NCI-H2081 treated with DMSO at 0.1 percent for 48 hours (cell line): ENCODE measurements at places on chromosomes 2 and 18.

GRCh38 chr2:195279840-195280427, 377.1 kb upstream of the SLC39A10 start:
- DNase-seq: peak; percentile 98

DNA sequence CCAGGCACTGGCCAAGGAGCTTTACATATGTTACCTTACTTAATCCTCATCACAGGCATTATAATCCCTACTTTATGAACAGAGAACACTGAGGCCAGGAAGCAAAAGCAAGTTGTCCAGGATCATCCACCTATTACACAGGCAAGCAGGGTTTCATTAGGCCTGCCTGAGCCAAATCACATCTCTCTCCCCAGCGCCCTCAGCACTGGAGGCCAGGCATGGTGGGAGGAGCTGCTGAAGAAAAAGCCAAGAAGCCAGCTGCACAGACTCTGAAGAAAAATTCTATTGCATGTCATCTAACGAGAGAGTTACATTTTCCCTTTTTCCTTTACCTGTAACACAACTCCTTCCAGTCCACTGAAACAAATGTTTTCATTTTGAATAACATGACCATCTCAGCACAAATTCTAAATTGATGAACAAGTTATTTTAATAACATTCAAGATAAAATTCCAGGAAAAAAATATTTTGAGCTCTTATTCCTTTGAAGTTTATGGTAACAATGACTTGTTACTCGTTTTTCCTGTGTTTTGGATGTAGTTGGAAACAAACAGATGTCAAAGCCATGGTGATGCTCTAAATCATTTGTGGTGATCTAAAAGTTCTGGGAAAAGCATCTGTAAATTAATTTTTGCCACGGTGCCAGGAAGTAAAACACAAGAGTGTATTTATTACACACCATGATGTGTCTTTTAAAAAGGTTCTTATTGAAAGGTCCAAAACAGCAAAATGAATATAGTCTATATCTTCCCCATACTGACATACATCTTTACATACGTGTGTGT, 139.0 kb upstream of the ITGB6 start:
- no peak for DNase-seq

- DNase-seq: no peak
These were observed 137.8 kb upstream of the RND3 start for GRCh38 chr2:150625303-150625702.

DNA sequence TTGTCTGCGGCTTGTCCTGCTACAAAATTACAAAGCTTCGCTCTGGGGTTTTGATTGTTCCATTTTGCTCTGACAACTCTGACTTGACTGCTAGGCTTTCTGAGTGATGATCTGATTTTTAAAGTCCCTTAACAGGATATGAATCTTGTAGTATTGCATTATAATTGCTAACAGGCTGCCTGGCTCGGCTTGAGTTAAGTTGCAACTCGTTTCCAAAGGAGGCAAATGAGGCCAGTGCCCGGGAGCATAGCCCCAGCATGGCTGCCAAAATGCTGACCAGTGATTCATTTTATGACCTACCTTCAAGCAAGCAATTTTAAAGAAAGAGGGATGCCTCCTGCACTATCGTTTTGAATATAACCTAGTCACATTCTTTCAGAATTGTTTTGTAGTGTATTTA, 135.4 kb downstream of the COL6A3 start:
- DNase-seq: no peak

- no peak for DNase-seq
These were observed 983.7 kb downstream of the SUCLG1 start for GRCh38 chr2:83475371-83475770.

GRCh38 chr2:238874330-238875050, 26.6 kb downstream of the TWIST2 start:
- DNase-seq: no peak

DNA sequence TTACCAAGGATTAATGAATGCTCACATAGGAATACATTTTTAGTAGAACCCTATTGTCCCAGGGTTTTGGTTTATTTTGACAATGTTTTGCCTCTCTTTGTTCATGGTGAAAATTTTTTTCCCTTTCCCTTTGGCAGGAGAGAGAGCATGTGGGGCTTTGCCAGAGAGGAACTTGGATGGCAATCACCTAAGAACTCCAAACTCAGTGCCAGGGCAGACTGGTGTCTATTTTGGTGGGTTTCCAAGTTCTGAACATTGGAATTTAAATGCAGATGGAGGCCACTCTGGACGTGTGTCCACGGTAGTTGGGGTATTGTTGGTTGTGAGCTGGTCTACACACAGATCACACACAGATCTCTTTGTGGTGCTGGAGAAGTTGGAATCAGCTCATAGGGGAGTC, 2091.1 kb upstream of the PIK3C3 start:
- DNase-seq: no peak

GRCh38 chr18:76620321-76621170, 125.5 kb upstream of the ZNF516 start:
- DNase-seq: no peak

DNA sequence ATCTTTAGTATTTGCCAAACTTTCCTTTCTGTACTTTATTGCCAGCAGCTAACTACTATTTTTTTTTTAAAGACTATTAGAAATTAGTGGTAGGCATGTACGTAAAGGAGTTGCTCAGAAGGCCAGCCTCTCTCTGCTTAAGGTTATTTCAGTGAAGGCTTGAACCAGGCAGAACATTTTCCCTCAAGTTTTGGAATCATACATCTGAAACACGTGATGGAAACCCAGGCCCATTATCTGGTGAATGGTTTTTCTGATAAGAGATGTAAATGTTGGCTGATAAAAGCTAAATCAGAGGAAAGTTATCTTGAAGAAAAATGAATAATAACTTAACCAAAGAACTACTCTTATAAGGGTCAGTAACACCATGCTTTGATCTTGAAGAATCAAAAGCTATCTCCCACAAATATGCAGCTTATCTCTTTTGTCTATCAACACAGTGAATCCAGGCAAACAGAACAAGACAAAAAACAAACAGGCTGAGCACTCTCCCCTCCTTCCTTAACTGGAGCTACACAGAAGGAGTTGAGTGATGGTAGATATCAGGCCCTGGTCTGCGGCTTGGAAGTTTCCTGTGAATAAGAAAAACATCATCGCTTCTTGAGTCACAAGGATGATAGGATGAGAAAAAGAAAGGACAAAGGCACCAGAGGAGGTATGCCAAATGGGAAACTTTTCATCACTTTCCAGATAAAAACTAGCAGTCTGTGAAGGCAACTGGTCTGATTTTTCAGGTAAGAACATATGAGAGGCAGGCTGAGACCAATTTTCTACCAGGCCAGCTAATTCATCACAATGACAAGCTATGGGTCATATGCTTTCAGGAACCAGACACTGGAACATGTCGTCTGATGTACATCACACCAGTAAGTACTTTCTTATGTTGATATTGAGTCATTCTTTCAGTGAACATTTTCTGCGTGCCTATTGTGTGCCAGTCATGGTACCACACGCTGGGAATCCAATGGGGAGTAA, 88.4 kb upstream of the STK17B start:
- DNase-seq: no peak

DNA sequence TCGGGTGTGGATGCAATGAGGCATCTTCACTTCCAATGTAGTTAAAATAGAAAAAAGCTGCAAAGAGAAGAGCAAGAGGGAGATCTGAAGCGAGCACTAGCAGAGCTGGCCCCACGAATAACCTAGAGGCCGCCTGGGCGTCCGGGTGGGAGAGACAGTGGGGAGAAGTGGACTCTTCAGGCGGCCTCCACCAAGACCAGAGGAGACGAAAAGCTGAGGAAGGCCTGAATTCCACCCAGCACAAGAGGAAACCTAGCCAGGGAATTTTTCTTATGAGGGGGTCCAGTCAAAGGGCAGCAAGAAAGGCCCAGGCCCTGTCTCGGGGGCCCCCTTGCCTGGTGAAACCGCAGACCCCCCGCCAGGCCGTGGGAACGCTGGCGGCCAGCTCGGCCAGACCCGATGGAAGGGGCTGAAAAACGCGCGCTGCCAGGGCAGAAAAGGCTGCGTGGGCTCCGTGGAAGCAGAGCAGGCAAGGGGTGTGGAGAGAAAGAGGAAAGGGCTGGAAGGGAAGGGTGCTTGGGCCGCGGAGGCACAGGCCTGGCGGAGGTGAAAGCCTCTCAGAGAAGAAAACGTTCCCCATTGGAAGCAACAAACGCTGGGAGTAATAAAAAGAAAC, 69.2 kb downstream of the KCTD1 start:
- DNase-seq: no peak

DNA sequence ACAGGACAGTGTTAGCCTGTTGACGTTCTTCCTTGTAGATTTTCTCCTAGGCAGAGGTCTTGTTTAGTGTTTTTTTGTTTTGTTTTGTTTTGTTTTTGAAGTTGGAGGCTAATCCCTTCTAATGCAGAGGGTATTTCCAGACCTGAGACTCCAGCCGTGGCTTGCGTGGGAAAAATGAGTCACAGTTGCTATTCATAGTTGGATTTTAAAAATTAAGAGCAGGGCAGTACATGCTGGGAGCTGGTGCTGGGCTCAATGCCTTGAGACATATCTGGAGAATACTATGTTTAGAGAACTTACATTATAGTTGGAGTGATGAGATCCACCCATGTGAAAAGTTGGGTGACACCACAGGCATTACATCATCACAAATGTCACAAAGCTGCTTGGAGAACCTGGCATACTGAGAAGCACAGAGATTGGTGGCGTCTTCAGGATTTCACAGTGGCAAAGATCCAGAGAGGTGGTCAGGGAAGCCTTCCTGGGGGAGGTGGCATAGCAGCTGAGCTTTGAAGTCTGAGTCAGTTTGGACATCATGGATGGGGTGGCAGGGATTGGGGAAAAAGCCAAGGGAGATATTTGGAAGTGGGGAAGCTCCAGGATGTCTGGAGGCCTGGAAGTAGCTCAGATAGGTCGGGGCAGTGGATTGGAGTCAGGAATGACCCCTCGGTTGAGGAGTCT, 249.4 kb downstream of the LOXHD1 start:
- DNase-seq: no peak

GRCh38 chr2:68734688-68735525, at the start of gene ARHGAP25:
Gene ARHGAP25, plus strand, starts transcription at chr2:68734811. Its CDS starts 389 bp downstream, at chr2:68735200.
- no peak for DNase-seq

DNA sequence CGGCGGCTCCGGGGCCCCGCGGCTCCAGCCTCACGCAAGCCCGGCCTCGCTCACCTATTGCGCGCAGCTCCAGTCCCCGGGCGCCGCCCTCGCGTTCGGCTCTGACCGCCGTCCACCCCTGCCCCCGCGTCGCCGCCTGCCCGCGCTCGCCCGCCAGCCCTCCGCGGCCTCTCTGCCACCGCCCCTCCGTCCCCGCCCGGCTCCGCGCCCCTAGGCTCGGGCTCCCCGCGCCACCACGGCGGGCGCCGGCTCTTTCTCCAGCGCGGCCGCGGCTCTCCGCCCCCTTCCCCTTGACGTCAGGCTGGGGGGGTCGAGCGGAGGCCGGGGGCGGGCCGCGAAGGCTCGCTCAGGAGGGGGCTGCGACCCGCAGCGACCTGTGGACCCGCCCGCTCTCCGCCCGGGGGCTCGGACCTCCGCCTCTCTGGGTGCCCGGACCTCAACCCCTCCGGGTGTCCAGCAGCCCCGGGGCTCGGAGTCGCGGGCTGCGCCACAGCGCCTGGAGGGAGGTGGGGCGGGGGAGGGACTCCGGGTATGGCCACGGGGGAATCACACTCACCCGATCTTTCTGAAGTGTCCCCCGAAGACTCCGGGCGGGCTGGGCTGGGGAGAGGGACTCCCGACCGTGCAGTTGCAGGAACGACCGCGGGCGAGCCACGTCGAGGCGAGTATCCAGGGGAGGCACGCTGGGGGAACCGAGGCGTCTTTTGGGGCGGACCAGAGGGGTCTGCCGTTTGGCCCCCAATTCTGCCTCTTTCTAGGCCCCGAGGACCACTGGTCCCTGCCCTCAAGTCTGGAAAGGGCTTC, at the start of gene SEMA4C:
Gene SEMA4C (minus strand): TSS at position 259 of the 804 bp plus-strand sequence. CDS start 2,194 bp downstream, outside the sequence.
- DNase-seq: no peak
